ENCODE measurements at places on chromosomes 7 and 10. TPM values are rescaled to one million over a fixed set of nuclear protein-coding genes. Genes with fewer than 3 reads are reported as not detected.

The CASTOR2 gene
- total RNA-seq = 18.3 TPM

The SLC26A3 gene
- total RNA-seq = not detected

The FAM25A gene
- total RNA-seq = not detected

The ZNF273 gene
- 2.8 TPM for total RNA-seq

The LIPM gene
- total RNA-seq = not detected

The GIMAP7 gene
- total RNA-seq = not detected

The COMTD1 gene
- total RNA-seq = 28.3 TPM

The PLXDC2 gene
- 30.4 TPM for total RNA-seq

The RBP4 gene
- total RNA-seq = 0.49 TPM

The PHTF2 gene
- total RNA-seq = 10.4 TPM

The SFRP4 gene
- total RNA-seq = 27.4 TPM

The SDK1 gene
- 9.3 TPM for total RNA-seq

The STK17A gene
- total RNA-seq = 27.7 TPM

The HYAL4 gene
- total RNA-seq = not detected

The ANXA8 gene
- total RNA-seq = 2.8 TPM

The GIMAP5 gene
- total RNA-seq = not detected

The MBLAC1 gene
- total RNA-seq = 2.2 TPM

The EBF3 gene
- 0.16 TPM for total RNA-seq

The TUBAL3 gene
- total RNA-seq = not detected

The MCM10 gene
- total RNA-seq = 13.9 TPM

The MNX1 gene
- total RNA-seq = 0.63 TPM

The ZNF503 gene
- total RNA-seq = 25.1 TPM

The LEP gene
- not detected for total RNA-seq

The ITGA8 gene
- 0.25 TPM for total RNA-seq
